ENCODE measurements at places on chromosomes 12 and 14.
A peak's percentile ranks its signal among the peaks of the same experiment; 100 is the strongest.

- DNase-seq, result no peak
These were observed 231.0 kb upstream of the HMGA2 start for GRCh38 chr12:65593239-65593701.

- DNase-seq, result no peak
These were observed 98.4 kb upstream of the SLC38A2 start for GRCh38 chr12:46470975-46471374.

- peak; percentile 11 for DNase-seq
These were observed 49.6 kb downstream of the TC2N start for GRCh38 chr14:91817566-91818325.

GRCh38 chr12:66719862-66720261 lies 41.0 kb upstream of the GRIP1 start:
- no peak for DNase-seq

GRCh38 chr14:73237786-73238423 lies 599 bp downstream of the PAPLN start:
- no peak for DNase-seq

GRCh38 chr12:100539202-100539601 lies 34.3 kb upstream of the GAS2L3 start:
- DNase-seq, result peak; percentile 22

DNA sequence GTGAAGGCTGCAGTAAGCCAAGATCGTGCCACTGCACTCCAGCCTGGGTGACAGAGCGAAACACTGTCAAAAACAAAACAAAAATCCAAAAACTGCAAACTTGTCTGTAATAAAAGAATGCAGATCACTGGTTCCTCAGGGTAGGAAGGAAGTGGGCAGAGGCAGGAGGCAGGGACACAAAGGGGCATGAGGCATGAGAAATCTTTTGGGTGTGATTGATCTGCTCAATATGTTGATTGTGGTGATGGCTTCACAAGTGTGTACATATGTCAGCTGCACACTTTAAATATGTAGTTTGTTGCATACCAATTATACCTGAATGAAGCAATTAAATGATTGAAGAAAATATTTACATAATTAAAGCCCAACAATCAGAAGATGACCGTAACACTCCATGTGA lies 117.6 kb downstream of the CMAS start:
- DNase-seq, result no peak
